ENCODE measurements at places on chromosomes 5 and 9.

DNA sequence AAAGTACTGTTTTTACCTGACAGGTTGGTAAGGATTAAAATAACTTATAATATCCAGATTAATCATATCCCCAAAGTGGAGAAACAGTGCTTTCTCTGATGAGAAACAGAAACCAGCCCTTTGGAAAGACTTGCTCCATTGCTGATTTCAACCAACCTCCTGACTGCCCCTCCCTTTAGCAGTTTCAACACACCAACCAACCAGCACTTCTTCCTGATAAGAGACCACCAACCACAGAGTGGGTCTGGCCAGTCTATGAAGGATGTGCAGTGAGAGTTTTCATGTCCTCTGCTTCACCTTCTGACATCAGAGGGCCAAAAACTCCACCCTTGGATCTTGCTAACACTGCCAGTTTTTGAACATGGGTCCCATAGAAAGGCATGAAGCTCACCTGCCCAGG is 28.1 kb downstream of the RIGI start:
- no peak for DNase-seq

- no peak for DNase-seq
Measured at GRCh38 chr5:87398981-87399614, 13.6 kb downstream of the CCNH start.

- DNase-seq, result no peak
Measured at GRCh38 chr5:139872052-139872766, 76.6 kb downstream of the PSD2 start.

- no peak for DNase-seq
Measured at GRCh38 chr9:77019926-77020412, 514 bp downstream of the FOXB2 start.

DNA sequence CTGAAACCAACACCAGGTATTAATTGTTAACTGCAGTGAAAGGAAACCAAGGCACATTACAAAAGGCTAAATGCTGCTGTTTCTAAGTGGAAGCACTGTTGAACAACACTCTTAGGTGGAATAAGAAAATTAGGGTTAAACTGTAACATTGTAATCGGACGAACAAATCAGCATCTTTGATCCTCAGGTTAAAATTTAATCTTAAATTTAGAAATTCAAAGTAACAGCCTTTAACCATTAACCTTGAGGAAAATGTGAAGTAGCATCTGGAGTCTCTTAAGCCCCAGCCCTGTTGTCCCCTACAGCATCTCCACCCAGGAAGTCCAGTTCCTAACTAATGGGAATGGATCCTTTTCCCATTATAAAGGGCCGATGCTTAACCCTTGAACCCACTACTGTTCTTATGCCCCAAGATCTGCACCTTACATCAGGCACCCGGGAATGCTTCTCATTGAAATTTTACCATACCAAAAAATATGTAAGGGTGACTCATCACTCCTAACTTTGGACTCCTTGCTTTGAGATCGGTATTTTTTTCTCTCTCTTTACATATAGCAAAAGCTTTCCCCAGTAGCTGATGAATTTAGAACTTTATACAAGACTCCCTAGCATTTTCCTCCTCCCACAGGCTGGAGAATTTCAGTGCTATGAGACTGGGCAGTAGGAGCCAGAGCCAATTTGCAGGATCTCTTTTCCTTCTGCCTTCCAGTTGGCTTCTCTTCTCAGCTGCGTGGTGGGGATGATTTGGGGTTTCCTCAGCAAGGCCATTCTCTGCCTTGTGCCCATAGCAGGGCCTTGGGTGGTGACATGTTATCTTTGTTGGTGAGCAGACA is 32.0 kb upstream of the ITGA2 start:
- no peak for DNase-seq

GRCh38 chr5:160445751-160446150 is 24.1 kb downstream of the PTTG1 start:
- no peak for DNase-seq

- DNase-seq, result no peak
Measured at GRCh38 chr5:138910546-138911185, 35.5 kb upstream of the LRRTM2 start.

DNA sequence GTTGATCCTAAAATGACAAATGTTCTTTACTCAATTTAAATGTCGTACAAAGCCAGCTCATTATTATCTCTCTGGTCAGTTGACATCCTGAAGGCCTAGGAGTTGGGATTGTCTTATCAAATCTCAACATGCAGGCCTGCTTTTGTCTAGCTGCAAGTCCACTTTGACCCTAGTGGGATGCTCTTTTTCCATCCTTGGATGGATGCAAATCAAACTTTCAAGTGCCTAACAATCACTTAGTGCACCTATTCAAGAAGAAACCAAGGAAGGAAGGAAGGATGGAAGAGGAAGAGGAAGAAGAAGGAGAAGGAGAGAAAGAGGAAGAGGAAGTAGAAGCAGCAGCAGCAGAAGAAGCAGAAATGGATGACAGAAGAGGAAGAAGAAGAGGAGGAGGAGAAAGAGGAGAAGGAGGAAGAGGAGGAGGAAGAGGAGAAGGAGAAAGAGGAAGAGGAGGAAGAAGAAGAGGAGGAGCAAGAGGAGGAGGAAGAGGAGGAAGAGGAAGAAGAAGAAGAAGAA is 109.6 kb downstream of the PIK3R1 start:
- DNase-seq, result no peak

GRCh38 chr5:64149857-64150521 is 15.7 kb upstream of the RNF180 start:
- DNase-seq, result no peak

DNA sequence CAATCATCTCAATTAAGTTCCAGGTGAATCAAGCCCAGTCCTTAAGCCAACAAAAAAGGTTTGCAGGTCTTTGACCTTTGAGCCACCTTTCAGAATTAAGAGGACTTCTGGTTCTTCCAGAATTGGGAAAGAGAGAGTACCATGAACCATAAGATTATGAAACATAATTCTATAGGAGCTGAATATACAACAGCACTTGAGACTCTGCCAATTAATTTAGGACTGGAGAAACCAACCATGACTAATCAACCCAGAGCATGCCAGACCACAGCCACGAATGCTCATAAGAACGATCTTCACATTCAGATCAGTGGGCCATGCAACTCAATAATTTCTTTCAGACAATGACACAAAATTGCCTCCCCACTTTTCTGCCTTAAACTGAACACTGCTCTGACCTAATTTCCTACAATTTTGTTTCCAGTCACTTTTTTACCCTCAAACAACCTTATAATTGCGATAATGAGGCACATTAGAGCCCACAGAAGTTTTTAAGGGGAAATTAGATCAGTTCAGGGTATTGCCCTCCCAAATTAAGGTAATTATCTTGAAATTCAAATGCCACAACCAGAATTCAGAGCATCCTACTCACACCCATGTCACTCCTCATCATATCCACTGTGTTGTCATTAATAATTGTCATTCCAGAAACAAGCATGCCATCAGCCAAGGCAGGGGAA is 213.4 kb downstream of the ATPSCKMT start:
- DNase-seq, result peak; percentile 49

- DNase-seq, result no peak
Measured at GRCh38 chr9:87283585-87283984, 214.1 kb upstream of the DAPK1 start.

DNA sequence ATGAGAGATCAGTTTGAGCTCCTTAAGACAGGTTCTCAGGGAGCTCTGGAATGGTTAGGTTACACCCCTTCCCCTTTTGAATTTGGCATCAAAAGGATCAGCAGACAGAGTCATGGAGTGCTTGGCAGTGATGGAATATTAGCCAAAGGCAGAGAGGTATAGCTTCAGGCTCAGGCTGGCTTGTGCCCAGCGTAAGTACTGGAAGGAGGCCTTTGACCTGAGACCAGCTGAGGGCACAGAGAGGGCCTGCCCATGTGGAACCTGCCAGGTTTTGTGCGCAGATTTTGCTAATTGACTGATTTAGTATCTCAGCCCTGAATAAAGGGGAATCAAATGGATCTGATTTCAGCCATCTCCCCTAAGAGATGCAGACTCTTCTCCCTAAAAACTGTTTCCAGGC is 81.5 kb downstream of the RGS3 start:
- no peak for DNase-seq

Data from iris pigment epithelial cell (primary cell).